Chondrocyte (in vitro differentiated cells): ENCODE measurements at places on chromosomes 4 and X. TPM values are rescaled to one million over a fixed set of nuclear protein-coding genes. Genes with fewer than 3 reads are reported as not detected.
A peak's percentile ranks its signal among the peaks of the same experiment; 100 is the strongest.

DNA sequence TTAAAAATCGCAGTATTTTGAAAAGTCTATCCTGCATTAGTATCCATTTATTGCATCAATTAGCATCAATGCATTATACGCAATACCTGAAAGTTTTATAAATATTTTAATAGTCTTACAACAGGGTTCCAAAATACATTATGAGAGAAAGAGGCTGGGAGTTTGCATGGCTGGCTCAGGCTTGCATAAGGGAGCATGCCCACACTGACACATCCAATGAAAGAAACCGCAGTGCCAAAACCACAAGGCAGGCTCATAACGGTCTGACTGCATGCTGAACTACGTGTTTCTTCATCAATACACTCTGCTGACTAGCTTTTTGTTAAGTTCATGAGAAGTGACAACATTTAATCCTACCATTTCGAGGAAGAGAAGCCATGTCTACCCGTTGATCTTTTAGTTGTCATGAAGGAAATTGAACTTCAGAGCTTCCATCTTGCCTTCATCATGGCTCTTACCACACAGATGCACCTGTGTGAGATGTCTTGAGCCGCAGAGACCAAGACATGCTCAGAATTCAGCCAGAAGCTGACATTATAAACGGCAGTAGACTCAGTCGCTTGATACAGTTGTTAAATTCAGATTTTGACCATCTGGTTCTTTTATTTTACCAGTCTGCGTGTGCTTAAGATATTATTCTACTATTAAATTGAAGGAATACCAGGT, 168.8 kb upstream of the FRG1 start:
- H3K27me3 ChIP-seq = no peaks in the 10 kb centered on the region
- H3K4me3 ChIP-seq = no peak overlapping the region
- H3K36me3 ChIP-seq = no peaks in the 10 kb centered on the region
- H3K4me1 ChIP-seq = no peaks in the 10 kb centered on the region
- no peak overlapping the region for H3K27ac ChIP-seq

GRCh38 chr4:45241976-45242375, 515.6 kb upstream of the GNPDA2 start:
- H3K4me1 ChIP-seq = no peaks in the 10 kb centered on the region
- H3K27ac ChIP-seq = no peak overlapping the region
- DNase-seq = no peak
- H3K36me3 ChIP-seq = no peaks in the 10 kb centered on the region

- H3K4me3 ChIP-seq = no peak overlapping the region
- H3K27ac ChIP-seq = no peak overlapping the region
- peaks cover 1% of the 10 kb centered on the region for H3K36me3 ChIP-seq
- no peaks in the 10 kb centered on the region for H3K27me3 ChIP-seq
These were observed 760.4 kb upstream of the FTHL17 start for GRCh38 chrX:31832263-31832662.

- DNase-seq = no peak
- no peak within 1 kb of the TSS for H3K27ac ChIP-seq
- no peaks in the 10 kb centered on the region for H3K4me1 ChIP-seq
- H3K36me3 ChIP-seq = no peaks in the 10 kb centered on the region
These were observed at the start of gene IL1RAPL1 for GRCh38 chrX:28586981-28587551. Gene IL1RAPL1, plus strand, starts transcription at chrX:28587446.

DNA sequence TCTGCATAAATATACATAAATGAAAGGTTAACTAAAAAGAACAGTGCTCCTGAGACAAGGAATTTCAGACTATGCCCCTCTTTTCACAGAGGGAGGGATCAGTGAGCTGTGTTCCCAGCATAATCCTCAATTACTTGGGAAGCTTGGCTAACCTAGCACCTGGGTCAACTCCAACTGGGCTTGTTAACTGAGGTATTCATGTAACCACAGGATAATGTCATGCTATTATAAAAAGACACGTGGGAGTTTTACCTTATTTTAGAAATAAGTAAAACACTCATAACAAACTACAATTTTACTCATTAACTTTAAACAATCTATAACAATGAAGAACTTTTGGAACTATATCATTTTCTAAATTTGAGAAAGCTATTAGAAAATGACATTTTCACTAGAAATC, 48.6 kb downstream of the RPGR start:
- peaks cover 17% of the 10 kb centered on the region for H3K4me1 ChIP-seq
- DNase-seq = no peak
- H3K4me3 ChIP-seq = no peak overlapping the region
- no peaks in the 10 kb centered on the region for H3K27me3 ChIP-seq
- H3K27ac ChIP-seq = no peak overlapping the region

- no peak for DNase-seq
- peaks cover 9% of the 10 kb centered on the region for H3K27me3 ChIP-seq
- no peaks in the 10 kb centered on the region for H3K4me1 ChIP-seq
These were observed 152.2 kb downstream of the TACR3 start for GRCh38 chr4:103567591-103567990.

DNA sequence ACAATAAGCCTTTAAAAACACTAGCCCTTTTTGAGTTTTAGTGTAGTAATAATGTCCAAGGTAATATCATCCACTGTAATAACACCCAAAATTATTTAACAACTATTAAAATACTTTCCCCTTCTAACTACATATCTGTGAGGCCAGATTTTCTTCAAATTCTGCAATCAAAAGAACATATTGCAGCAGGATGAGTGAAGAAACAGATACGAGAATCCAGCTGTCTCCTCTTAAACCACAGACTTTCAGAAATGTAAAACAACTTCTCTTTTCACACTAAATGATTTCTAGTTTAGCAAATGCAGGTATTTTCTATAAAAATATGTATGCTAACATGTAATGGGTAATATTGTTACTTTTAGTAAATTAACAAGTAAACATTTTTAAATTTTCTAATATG, 148.9 kb downstream of the PRDM5 start:
- no peak overlapping the region for H3K27ac ChIP-seq
- DNase-seq = no peak
- no peaks in the 10 kb centered on the region for H3K36me3 ChIP-seq

DNA sequence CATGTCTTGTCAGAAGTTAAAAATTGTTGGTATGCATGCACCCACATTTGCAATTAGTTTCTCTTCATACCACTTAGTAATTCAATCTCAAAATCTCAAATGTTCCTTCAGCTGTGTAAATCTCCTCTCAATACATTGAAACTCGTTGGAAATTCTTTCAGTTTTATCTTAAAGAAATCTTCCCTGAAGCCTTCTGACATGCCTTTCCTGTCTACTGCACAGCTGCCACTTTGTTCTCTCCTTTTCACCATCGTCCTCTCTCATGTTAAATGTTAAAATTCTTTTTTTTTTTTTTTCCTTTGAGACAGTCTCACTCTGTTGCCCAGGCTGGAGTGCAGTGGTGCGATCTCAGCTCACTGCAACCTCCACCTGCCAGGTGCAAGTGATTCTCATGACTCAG, 30.9 kb downstream of the MCUB start:
- H3K27me3 ChIP-seq = no peaks in the 10 kb centered on the region
- peaks cover 5% of the 10 kb centered on the region for H3K4me1 ChIP-seq
- H3K36me3 ChIP-seq = peaks cover 2% of the 10 kb centered on the region
- H3K27ac ChIP-seq = no peak overlapping the region
- no peak for DNase-seq

- peaks cover 2% of the 10 kb centered on the region for H3K27me3 ChIP-seq
- no peak overlapping the region for H3K27ac ChIP-seq
- no peak overlapping the region for H3K4me3 ChIP-seq
- H3K36me3 ChIP-seq = no peaks in the 10 kb centered on the region
These were observed 139.6 kb upstream of the PTCHD1 start for GRCh38 chrX:23194885-23195554.

DNA sequence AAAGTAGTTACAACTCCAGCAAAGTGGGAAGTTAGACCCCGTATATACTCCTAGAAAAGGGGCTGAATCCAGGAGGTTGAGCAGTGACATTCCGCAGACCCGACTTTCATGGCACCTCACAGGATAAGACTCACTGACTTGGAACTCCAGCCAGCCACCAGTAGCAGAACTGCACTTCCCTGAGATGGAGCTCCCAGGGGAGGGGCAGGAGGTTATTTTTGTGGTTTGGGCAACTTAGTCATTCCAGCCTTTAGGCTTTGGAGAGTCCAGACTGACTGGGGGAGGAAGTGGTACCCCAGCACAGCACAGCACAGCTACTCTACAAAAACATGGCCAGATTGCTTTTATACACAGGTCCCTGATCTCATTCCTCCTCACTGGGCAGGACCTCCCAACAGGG, 319.1 kb downstream of the PCDH19 start:
- H3K4me3 ChIP-seq = no peak overlapping the region
- no peaks in the 10 kb centered on the region for H3K27me3 ChIP-seq
- H3K4me1 ChIP-seq = peaks cover 7% of the 10 kb centered on the region
- no peak overlapping the region for H3K27ac ChIP-seq
- H3K36me3 ChIP-seq = peaks cover 8% of the 10 kb centered on the region

GRCh38 chr4:183297675-183298074, 22.4 kb downstream of the CLDN22 start:
- H3K27me3 ChIP-seq = no peaks in the 10 kb centered on the region
- H3K27ac ChIP-seq = no peak overlapping the region
- H3K4me1 ChIP-seq = peaks cover 20% of the 10 kb centered on the region

- no peak overlapping the region for H3K4me3 ChIP-seq
- no peak for DNase-seq
- peaks cover 11% of the 10 kb centered on the region for H3K4me1 ChIP-seq
- peaks cover 15% of the 10 kb centered on the region for H3K36me3 ChIP-seq
- no peak overlapping the region for H3K27ac ChIP-seq
These were observed 30.6 kb downstream of the ABHD18 start for GRCh38 chr4:127995776-127996175.

DNA sequence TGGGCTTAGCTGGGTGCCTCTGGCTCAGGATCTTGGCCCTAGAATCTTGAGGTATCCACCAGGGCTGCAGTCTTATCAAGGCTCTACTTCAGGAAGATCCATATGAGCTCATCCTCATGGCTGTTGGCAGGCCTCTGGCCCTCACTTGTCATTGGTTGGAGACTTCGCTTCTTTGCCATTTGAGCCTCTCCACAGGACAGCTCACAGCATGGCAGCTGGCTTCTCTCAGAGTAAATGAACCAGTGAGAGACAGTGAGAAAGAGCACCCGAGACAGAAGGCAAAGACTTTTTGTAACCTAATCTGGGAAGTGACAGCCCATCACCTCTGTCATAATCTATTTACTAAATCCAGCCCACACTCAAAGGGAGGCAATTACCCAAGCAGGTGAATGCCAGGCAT, 236.8 kb downstream of the GPAT3 start:
- no peak overlapping the region for H3K4me3 ChIP-seq
- no peak for DNase-seq
- no peaks in the 10 kb centered on the region for H3K36me3 ChIP-seq
- no peak overlapping the region for H3K27ac ChIP-seq

- no peak for DNase-seq
- H3K27ac ChIP-seq = peak overlapping the region; percentile 81
- no peaks in the 10 kb centered on the region for H3K27me3 ChIP-seq
These were observed 190.9 kb downstream of the SHOX start for GRCh38 chrX:821327-822107.

- no peak overlapping the region for H3K4me3 ChIP-seq
- peaks cover 5% of the 10 kb centered on the region for H3K36me3 ChIP-seq
- no peak overlapping the region for H3K27ac ChIP-seq
- H3K27me3 ChIP-seq = peaks cover 1% of the 10 kb centered on the region
- DNase-seq = no peak
These were observed 161.6 kb downstream of the SMIM20 start for GRCh38 chr4:26075583-26075982.

DNA sequence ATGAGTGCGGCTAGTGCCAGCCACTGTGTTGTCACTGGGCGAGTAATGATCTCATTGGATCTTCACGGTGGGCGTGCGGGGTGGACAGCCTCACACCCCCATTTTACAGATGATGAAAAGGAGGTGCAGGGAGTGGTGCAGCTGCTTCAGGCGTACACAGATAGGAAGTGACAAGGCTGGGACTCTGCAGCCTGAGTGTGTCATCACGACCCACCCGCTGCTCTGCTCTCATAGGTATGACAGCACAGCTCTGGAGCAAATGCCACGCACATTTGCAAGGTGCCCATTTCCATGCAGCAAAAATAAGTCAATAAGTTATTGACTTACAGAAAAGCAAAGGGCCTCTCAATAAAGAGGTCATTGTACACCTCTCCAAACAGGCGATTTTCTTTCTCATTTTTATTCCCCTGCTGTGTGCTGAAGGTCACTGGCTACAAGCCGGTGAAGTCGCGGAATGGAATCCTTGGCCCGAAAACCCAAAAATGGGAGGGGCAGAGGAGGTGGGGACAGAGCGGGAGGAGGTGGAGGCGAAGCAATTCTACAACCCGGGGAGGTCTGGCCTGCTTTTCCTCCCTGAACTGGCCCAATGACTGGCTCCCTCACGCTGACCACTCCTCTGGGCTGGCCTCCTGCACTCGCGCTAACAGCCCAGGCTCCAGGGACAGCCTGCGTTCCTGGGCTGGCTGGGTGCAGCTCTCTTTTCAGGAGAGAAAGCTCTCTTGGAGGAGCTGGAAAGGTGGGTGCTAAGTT, at the start of gene SOD3:
SOD3 (plus strand) TSS at position 658 of the 750 bp plus-strand sequence. CDS start 3,949 bp downstream, outside the sequence.
- H3K36me3 ChIP-seq = no peaks in the 10 kb centered on the region
- H3K4me1 ChIP-seq = peaks cover 29% of the 10 kb centered on the region
- H3K27me3 ChIP-seq = peaks cover 6% of the 10 kb centered on the region
- H3K27ac ChIP-seq = peak within 1 kb of the TSS; percentile 92
- no peak for DNase-seq

DNA sequence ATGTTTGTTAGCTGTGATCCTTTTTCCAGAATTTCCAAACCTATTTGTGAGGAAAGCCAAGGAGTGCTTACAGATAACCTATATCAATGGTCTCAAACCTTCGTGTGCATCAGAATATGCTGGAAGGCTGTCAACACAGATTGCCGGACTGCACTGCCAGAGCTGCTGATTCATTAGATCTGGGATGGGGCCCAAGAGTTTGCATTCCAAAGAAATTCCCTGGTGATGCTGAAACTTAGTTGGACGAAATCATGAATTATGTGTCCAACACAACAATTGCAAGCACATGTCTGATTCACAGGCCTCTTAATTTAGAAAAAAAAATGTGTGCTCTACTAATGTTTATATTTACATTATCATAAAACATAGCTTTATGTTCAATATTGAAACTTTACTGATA, 544.0 kb upstream of the AMOT start:
- no peak for DNase-seq
- no peak overlapping the region for H3K4me3 ChIP-seq
- H3K36me3 ChIP-seq = no peaks in the 10 kb centered on the region
- peaks cover 42% of the 10 kb centered on the region for H3K4me1 ChIP-seq

The NDP gene
- total RNA-seq = 1.5 to 1.7 TPM in 2 of 3 replicates, not detected in the other

The PASD1 gene
- not detected in 3 replicates for total RNA-seq

The GPR119 gene
- not detected in 3 replicates for total RNA-seq

The GPR173 gene
- 7.9 to 18.2 TPM (median 8.5 TPM) in 3 replicates for total RNA-seq

The MSL3 gene
- total RNA-seq = 22.0 to 25.2 TPM (median 24.2 TPM) in 3 replicates

The UGT2B15 gene
- total RNA-seq = not detected in 3 replicates

The MGARP gene
- 2.6 to 3.5 TPM (median 3.4 TPM) in 3 replicates for total RNA-seq
